ENCODE measurements at places on chromosomes 7 and 10.

GRCh38 chr7:70775570-70776156 is 356.3 kb upstream of the GALNT17 start:
- DNase-seq, result no peak

DNA sequence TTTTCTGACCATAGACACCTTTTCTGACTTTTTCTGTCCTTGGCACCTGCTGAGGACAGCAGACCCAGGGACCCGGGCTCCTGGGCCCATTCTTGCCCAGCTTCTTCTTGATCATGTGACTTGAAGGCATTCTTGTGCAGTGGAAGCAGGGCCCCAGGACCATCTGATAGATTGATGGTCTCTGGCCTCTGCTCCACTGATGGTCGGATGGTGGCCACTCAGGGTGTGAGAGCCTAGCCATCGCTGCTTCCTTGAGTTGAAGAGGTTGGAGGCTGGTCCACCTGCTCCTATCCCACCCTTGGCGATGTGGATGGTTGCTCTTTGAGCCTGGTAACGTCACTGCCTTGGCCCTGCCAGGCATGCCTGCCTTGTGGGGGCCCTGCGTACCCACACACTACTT is 37.8 kb upstream of the ZNF716 start:
- DNase-seq, result no peak

DNA sequence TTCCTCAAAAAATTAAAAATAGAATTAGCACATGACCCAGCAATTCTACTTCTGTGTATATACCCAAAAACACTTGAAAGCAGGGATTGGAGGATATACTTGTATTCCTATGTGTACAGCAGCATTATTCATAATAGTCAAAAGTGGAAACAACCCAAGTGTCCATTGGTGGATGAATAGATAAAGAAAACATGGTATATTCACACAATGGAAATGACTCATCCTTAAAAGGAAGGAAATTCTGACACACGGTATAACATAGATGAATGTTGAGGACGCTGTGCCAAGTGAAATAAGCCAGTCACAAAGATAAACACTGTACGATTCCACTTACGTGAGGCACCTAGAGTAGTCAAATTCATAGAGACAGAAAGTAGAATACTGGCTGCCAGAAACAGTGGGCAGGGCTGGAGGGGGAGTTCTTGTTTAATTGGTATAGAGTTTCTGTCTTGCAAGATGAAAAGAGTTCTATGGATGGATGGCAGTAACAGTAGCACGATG is 26.6 kb upstream of the KAT6B start:
- DNase-seq, result peak; percentile 48

DNA sequence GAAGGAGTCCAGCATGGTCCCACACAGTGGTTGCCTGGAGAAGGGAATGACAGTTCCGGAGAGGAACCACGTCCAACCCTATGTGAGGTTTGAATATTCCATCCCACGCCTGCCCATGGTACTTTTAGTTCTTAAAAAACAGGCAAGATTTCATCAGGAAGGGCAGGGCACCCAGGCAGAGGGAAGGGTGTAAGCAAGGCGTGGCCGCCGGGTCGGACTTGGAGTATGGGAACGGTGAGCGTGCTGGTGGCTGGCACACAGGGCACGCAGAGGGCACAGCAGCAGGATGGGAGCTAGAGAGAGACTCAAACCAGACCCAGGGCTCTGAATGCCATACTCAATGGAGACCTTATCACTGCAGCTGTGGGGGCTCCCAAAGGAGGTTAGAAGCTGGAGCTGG is 34.3 kb downstream of the FAM53B start:
- DNase-seq, result no peak

DNA sequence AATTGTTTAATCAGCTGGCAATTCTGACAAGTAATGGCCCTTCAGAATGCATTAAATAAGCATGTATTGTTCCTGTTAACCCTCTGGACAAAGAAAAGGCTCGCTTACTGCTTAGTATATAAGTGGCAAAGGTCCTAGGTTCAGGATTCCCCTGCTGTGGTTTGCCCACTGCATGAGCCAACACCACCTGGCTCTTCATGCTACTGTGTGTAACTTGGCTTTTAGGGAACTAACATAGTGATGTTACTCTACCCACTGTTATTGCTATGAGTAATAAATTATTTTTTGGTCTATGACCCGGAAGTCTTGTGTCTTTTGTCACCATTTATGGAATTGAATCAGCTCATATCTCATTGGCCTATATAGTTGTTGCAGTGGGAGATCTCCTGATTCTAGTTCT is 791.7 kb upstream of the PHF14 start:
- DNase-seq, result no peak

DNA sequence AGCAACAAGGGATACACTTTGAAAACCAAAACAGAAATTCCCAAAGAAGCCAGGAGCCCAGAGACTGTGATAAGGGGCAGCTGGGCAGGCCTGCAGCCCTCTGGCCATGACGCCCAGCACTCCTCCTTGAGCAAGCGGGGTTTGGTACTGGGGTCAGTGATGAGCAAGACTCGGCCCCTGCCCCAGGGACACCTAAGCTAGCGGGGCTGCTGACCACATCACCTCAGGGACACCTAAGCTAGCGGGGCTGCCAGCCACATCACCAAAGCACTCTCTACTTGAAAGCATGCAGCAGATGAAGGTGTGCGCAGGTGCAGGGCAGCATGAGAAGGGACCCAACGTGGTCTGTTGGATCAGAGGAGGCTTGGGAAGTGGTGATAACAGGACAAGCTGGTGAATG is 108.0 kb upstream of the PPP2R2D start:
- DNase-seq, result no peak

GRCh38 chr10:6173203-6173602 is 29.5 kb upstream of the PFKFB3 start:
- DNase-seq, result peak; percentile 76

- DNase-seq, result peak; percentile 64
Measured at GRCh38 chr10:30705625-30706149, 76.1 kb upstream of the LYZL2 start.

GRCh38 chr10:87721781-87722180 is 62.1 kb downstream of the PAPSS2 start:
- no peak for DNase-seq

DNA sequence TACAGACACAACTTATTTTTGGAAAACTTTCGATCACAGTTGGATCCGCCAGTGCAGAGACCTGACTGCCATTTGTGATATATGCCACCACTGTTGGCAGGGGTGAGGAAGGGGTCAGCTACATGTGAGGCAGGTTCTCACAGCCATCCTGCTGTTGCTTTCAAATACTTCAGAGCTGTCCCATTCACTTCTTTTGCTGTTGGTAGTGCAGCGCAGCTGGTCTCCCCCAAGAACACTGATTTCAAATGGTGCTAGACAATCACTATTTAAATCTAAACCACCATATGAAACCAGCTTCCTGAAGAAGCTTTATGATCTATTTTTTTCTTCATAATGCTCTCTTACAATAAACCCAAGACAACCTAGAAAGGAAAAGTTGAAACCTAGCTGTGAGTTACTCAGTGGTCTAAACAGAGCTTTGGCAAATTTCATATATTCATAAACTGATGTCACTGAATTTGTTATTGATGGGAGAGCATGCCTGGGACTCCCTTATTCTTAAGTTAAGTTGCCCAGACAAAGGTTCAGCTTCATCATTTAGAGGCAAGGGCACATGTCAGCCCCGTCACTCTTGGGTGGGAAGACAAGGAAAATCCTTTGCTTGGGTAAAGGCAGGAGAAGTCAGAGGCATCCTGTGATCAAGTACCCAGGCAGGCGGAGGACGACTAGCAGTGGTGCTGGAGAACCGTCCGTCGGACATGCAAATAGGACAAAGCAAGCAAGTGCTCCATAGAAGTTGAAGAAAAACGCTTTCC is 143.4 kb upstream of the KLF14 start:
- peak; percentile 20 for DNase-seq

DNA sequence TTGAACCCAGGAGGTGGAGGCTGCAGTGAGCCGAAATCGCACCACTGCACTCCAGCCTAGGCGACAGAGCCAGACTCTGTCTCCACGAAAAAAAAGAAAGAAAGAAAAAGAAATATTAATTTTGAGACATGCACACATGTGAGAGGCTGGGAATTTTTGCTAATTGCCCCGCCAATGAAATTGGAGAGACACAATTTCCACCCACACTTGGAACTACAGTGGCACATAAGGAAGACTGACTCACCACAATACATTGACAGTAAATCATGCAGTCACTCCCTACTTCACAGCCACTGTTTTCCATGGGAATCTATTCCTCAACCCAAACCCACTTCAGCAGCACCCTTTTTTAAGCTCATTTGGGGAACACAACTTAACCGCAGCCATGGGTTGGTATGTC is 139.7 kb downstream of the CALN1 start:
- DNase-seq, result no peak

DNA sequence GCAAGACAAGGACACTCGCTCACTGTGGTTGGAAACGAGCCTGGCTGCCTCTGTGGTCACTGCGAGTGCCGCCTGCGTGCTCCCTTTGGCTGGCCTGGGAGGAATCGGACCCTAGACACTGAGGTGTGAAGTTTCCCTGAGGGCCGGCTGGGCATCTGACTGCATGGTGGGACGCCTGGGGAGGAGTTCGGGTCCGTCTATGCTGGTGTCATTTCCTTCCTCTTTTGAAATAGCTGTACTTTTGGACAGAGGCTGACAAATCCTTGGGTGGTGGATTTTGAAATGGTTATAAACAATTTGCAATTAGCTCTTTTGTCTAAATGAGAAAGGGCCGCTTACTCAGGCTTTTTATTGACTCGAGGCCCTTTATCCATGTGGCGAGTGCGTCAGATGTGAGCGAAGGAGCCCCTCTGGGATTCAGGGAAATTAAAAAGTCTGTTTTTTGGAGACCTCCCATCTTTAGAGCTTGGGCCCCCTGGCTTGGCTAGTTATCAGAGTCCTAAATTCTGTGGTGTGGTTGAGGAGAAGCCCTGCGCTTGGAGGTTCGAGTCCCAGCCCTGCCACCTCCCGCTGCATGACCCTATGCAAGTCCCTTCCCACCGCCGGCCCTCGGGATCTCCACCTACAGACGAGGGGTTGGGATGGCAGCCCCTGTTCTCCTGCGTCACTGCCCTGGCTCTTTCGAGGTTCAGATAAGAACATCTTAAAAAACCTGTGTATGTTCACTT is 147.1 kb downstream of the RGS10 start:
- no peak for DNase-seq

DNA sequence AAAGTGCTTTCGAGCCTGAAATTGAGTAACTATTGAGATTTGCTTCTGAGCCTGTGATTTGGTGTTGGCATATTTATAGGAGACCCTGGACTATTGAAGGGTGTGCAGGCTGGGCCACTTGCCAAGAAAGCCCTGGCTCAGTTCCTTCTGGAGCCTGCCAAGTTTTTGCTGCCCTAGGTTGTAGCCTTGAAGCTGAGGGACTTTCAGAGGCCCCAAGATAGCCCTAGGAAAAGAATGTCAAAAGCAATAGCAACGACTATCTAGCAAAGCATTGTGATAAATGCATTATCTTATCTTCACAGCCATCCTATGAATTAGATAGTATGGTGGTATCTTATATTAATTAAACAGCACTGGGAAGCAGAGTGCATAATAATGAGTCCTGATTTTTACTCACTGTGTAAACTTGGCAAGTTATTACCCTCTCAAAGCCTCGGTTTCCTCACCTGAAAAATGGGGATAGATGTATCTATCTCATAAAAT is 473.7 kb upstream of the PODXL start:
- no peak for DNase-seq

DNA sequence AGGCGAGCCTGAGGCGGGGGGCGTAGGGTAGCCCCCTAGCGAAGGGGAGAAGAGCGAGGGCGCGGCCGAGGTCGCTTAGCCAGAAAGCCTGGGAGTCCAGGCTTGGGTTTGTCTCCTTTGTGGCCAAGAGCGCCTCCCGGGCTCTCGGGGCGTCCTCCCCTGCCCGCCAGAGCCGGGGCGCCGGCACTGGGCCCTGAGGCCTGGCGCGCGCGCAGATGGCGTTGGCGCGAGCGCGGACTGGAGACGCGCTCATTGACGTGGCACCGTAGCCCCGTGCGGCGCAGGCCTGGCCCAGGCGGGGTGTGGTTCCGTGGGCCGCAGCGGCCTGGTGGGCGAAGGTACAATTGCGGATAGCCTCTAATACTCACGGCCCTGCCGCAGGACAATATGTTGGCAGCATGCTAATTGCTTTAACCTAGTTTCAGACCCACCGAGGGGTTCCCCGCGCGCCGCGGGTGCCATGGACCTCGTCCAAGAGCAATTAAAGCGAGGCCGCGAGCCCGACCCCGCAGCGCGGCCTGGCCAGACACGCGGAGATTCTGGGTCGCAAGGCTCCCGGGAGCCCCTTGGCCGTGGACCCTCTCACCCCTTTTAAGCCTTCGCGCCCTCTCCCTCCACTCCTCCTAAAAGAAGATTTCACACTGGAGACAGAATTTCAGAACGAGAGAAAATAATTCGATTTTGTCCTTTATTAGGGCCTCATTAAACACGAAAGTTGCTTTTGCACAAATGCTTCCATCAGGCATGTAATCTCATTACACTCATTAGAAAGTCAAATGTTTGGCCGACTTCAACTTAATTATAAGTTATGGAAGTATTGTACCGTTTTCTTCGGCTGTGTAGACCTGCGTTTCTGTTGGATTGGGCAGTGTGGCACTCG is 3.1 kb downstream of the PTF1A start:
- no peak for DNase-seq

DNA sequence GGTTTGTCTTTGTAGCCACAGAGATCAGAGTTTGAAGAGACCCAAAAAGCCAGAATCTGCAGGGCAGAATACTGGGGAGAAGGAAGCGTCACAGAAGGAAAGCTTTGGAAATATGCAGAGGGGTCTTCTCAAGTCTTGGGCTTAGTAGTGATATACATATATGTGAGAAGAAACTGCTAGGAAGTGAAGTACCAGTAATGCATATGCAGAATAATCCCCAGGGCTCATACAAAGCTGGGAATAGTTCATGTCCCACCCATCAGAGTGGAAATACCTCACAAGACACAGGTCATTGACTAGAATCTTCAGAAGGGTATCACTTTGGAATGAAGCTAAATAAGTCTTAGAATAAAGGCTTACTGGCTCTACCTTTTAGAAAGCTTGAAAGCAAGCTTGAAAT is 39.6 kb downstream of the C10orf71 start:
- no peak for DNase-seq

DNA sequence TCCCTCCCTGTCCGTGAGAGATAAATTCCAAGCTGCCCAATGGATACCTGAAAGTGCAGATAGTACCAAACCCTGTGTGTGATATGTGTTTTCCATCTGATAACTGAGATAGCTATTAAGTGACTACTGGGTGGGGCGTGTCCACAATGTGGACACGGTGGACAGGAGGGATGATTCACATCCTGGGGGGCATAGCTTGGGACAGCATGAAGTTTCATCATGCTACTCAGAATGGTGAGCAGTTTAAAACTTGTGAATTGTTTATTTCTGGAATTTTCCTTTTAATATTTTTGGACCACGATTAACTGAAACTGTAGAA is 158.6 kb downstream of the CREB5 start:
- DNase-seq, result no peak

- no peak for DNase-seq
Measured at GRCh38 chr10:15118615-15119014, 21.5 kb downstream of the RPP38 start.

GRCh38 chr10:77726732-77727131 is 89.1 kb upstream of the KCNMA1 start:
- DNase-seq, result no peak
